ENCODE measurements at places on chromosomes 5 and 9.

DNA sequence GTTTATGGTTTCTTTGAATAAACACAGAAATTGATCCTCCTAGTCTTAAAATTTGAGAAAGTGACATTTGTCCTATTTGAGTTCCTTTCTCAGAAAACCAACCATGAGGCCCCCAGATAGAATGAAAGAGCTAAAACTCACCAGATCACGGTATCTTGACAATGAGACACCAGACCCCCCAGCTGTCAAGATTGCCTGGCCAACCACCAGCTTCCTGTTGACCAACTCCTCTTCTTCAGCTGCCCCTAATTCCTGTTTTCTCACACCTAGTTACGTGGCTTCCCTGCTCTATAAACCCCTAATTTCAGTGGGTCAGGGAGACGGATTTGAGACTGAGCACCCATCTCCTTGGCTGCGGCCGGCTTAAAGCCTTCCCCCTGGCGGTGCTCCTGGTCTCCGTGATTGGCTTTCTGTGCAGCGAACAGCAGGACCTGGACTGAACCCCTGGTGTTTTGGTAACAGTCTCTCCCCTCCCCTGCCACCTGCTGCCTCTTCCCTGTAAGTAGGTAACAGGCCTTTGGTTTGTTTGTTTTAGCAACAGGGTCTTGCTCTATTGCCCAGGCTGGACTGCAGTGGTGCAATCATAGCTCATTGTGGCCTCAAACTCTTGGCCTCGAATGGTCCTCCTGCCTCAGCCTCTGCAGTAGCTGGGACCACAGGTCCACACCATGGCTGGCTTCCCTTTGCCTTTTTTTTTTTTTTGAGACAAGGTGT, 4.8 kb upstream of the ENTPD2 start:
- no peak for DNase-seq

DNA sequence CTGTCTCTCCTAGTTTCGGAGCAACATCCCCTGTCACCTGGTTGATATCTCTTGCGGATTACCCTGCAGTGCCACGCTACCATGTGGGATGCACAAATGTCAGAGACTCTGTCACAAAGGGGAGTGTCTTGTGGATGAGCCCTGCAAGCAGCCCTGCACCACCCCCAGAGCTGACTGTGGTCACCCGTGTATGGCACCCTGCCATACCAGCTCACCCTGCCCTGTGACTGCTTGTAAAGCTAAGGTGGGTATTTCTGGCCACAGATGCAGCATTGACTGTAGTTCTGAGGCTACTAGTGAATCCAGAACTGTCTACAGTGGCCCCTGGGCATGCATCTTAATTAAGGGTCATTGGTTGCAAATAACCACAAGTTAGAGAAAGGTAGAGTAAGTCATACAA, 50.8 kb downstream of the AQP7 start:
- no peak for DNase-seq

DNA sequence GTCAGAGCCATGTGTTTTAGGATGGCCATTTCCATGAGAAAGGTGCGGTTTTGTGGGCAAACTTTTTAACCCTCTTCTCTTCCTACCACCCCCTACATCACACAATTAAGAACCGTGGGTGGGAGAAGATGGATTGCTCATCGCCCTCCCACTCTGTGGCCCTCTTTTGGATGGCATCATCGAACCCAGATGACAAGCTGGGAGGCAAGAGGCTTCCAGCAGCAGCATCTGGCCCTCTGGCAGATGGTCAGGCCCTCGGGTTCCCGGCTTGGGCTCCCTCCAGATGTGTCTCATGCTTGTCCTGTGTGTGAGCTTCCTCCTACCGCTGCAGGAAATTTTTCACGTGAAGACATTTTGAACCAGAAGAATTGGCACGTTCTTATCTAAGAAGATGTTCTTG, 199.9 kb downstream of the EBF1 start:
- no peak for DNase-seq

DNA sequence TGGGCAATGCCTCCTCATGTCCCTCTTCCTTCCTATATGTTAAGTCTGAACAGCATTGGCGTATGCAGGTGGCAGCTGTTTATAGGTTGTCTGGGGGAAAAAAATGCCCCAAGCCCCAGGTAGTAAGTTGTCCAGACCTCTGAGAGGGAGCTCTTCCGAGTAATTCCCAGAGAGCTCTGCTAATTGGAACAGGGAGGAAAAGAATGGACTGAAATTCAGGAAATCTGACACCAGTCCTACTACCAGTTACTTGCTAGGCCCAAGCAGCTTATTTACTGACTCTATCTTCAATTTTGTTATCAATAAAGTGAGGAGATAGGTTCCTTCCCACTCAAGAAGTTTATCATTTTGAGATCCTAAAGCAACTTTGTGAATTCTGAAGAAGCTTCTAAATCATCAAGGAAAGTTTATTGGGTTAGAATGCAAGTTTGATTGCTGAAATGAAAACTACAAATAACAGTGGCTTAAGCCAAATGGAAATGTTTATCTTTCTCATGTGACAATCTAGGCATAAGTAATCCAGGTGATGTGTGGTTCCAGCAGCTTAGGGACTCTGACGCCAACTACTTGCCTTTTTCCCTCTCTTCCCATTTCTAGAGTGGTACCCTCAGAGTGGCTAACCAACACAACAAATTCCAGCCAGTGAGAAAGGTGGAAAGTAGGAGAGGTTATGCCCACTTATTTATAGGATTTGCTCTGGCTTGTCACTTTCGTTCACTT, 5.6 kb downstream of the STK32A start:
- DNase-seq = no peak

DNA sequence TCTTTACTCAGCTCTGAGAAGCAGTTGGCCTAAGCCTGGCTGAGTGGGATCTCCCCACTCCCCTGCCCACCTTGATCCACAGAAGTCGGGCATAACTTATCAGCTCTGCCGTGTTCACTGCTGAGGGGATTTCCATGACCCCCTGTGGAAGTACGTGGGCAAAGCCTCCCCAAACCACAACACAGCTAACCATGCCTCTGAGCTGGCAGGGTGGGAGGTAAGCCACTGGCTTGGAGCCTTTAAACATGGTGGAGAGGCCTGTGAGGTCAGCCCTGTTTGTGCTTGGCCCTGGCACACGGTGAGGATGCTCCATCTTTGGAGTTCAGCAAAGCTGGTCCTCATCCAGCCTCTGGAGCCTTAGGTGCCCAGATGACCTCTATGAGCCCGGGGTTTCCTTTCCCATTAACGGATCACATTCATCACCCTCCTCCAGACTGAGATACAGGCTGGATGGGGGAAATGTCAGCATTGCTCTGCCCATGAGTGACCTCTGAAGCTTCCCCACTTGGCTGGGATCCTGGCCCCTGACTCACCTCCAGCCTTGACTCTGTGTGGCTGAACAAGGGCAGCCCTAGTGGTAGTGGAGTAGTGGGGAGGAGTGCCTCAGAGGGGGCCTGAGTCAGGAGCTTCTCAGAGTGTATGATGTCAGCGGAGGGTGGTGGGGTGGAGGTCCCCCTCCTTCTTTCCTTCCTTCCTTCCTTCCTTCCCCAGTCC, 6.2 kb downstream of the PDLIM4 start:
- DNase-seq = no peak

All from activated CD4-positive, alpha-beta T cell treated with anti-CD3 and anti-CD28 coated beads, Interleukin-2, amount 50 U/mL, for 16 hours (primary cell).